Motor neuron (in vitro differentiated cells): ENCODE measurements at places on chromosomes 5 and 9.

GRCh38 chr5:134138416-134139376 is 24.2 kb downstream of the TCF7 start:
- peak; percentile 53 for ATAC-seq

GRCh38 chr9:38277601-38278200 is 114.8 kb upstream of the ALDH1B1 start:
- ATAC-seq, result peak; percentile 41

DNA sequence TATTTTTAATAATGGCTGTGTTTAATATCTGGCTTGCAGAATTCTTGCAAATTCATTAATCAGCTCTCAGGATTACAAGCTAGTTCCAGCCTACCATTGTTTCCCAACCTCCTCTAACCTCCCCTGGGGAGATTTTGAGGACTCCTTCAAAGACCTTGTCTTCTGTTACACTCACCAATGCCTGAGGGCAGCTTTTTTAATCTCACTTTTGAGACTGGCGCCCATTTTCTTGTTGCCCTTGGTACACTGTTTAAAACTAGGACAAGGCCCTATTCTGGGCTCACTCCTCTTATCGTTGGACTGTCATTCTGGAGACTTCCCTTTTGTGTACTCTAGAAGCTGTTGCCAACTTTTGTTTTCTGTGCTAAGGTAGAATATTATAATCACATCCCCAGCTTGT is 13.6 kb upstream of the EQTN start:
- no peak for ATAC-seq

- ATAC-seq, result no peak
Measured at GRCh38 chr5:2430606-2431005, 320.9 kb downstream of the IRX2 start.

- ATAC-seq, result no peak
Measured at GRCh38 chr9:130264414-130265350, 878 bp upstream of the HMCN2 start.

GRCh38 chr5:145737578-145737977 is 97.6 kb downstream of the PRELID2 start:
- ATAC-seq, result no peak

- no peak for ATAC-seq
Measured at GRCh38 chr9:15200111-15200510, 106.9 kb downstream of the TTC39B start.

DNA sequence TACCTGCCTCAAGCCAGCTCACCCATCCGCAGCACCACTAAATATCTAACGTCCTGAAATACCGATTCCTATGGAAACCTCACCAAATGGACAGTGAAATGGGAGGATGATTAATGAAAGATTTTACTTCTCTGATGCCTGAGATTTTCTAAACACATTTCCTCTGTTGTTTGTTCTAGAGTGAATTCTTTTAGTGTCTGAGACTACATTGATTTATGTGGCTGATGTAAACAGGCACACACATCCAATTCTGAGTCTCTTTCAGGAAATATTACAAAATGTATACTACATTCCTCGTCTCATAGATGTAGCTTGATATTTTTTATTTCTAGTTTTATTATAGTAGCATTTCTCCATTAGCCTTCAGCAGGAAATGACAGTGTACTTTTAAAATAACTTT is 20.5 kb upstream of the ADCY2 start:
- peak; percentile 30 for ATAC-seq

GRCh38 chr5:168342151-168342825 is 50.8 kb downstream of the WWC1 start:
- peak; percentile 10 for ATAC-seq

GRCh38 chr5:103114440-103114839 is 5.5 kb downstream of the GIN1 start:
- ATAC-seq, result no peak

GRCh38 chr5:12669326-12669725 is 765.1 kb upstream of the CTNND2 start:
- ATAC-seq, result no peak

- ATAC-seq, result no peak
Measured at GRCh38 chr9:82722561-82722960, 340.4 kb downstream of the RASEF start.

- no peak for ATAC-seq
Measured at GRCh38 chr9:90085633-90086032, 480.8 kb downstream of the GADD45G start.

DNA sequence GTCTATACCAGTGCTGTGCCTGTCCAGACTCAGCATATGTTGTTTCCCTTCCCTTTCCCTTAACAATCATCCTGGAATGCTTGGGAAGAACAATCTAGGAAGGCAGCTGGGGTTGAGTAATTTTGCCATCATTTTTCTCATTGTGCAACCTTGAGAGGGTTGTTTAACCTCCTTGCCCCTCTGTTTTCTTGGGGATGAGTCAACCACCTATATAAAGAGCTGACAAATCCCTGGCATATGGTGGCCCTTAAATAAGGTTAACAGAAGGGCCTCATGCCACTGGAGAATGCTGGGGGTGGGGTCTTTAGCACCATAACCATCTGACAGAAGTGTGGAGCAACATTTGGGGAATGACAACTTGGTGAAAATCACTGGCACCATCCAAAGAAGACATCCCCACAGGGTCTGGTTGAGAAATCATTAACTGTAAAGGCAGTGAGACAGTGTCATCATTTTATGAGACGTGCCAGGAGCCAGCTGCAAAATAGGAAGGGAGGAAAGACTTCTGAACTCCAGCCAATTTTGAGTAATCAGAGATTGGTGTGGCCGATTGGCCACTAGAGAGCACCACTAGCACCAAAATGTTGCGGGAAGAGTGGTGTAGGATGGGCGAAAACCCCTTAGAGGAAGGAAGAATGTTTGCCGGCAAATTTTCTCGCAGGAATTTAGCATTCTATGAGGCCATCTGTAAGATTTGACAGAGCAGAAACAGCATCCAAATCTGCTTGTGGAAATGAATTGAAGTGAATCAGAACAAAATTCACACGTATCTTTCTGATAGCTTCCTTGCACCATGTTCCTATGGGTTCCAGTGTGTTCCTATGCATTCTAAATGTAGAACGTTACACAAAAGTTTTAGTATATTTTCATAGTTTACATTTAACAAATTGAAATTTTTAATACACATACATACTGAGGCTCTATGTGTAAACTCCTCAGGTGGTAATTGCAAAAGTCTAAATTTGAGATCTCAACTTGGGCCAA is 113.8 kb downstream of the MSX2 start:
- ATAC-seq, result no peak
